ENCODE measurements at places on chromosomes 2 and 18. TPM values are rescaled to one million over a fixed set of nuclear protein-coding genes. Genes with fewer than 3 reads are reported as not detected.

Gene ANKRD30BL
- total RNA-seq, result not detected

Gene BMP10
- total RNA-seq, result not detected

Gene UGT1A3
- not detected for total RNA-seq

Gene APLF
- total RNA-seq, result 8.1 TPM

Gene LRRTM1
- not detected for total RNA-seq

Gene C2orf78
- total RNA-seq, result not detected

Gene HNMT
- 4.4 TPM for total RNA-seq
